ENCODE measurements at places on chromosomes 1 and 21.

DNA sequence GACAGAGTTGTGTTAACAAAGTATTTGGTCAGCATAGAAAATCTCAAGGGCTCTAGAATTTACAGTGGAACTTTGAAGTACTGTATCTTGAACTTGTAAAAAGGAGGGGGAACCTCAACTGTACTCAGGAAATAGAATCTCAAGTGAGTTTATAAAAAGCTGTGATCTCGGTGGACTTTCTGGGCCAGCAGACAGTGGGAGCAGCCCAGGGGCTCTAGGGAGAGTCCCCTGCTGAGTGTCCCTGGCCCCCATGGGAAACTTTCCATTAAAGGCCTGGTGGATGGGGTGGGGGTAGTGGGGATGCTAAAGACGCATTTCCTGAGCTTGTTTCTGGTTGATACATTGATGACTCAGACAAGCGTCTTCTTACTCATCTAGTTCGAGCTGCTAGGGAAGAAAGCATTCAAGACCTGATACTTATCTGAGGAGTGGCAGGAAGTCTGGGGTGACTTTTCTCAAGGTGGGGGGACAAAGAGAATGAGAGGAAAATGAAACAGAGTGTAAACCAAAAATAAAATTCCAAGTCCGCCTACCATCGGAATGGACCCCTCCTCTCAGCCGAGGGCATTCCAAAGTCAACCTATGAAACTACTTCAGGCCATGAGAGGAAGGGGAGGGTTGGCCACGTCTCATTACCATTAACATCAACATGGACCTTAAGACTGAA lies 65.5 kb downstream of the NID1 start:
- DNase-seq: no peak

DNA sequence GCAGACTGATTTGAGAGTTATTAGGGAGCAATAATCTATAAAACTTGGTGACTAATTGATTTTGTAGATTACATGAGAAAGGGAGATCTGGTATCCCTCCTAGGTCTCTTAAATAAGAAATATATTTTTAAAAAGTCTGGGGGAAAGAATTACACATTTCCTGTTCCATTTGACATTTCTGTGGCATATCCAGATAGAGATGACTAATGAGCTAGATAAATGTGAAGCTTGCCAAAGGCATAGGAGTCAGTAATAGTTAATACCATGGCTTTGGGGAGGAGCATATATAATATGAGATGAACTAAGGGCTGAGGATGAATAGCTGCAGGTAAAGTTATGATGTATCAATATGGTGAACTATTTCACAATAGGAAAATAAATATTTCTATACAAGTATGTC lies 663.7 kb downstream of the PTPRC start:
- no peak for DNase-seq

- no peak for DNase-seq
Observed at GRCh38 chr1:7581754-7582459, 189.2 kb upstream of the VAMP3 start.

DNA sequence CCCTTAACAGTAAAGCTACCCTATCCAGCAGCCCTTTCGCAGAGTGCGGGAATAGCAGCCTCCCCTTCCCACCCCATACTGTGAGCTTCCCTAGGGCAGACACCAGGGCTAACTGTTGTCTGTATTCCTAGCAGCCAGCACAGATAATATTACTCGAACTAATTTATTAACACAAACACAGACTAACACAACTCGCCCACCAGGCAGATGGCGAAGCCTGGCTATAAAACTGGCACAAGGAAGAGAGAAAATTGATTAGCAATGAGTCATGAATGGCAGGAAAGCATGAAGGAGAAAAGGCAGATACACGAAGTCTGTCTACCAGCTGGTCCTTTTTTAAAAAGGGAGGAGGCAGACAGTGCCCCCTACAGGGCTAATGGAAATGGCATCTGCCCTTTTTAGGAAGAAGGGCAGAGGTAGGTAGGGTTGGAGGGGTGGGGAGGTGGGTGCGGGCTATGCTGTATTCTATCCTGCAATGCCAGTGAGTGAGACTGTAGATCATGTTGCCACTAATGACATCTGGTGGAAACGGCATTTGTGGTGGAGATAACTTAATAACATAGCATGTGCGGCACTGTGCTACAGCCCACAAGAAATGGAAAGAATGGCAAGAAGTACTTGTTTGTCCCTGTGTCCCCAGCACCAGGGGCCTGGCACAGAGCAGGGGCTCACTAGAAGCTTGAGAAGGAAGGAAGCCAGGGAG lies 30.6 kb upstream of the CTPS1 start:
- peak; percentile 70 for DNase-seq

- no peak for DNase-seq
Observed at GRCh38 chr1:20071416-20071815, 1.4 kb downstream of the PLA2G5 start.

DNA sequence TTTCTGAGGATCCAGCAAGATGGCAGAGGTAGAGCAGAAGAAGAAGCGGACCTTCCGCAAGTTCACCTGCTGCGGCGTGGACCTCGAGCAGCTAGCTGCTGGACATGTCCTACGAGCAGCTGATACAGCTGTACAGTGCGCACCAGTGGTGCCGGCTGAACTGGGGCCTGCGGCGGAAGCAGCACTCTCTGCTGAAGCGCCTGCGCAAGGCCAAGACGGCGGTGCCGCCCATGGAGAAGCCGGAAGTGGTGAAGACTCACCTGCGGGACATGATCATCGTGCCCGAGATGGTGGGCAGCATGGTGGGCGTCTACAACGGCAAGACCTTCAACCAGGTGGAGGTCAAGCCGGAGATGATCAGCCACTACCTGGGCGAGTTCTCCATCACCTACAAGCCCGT lies 125.8 kb downstream of the LRIG2 start:
- no peak for DNase-seq

DNA sequence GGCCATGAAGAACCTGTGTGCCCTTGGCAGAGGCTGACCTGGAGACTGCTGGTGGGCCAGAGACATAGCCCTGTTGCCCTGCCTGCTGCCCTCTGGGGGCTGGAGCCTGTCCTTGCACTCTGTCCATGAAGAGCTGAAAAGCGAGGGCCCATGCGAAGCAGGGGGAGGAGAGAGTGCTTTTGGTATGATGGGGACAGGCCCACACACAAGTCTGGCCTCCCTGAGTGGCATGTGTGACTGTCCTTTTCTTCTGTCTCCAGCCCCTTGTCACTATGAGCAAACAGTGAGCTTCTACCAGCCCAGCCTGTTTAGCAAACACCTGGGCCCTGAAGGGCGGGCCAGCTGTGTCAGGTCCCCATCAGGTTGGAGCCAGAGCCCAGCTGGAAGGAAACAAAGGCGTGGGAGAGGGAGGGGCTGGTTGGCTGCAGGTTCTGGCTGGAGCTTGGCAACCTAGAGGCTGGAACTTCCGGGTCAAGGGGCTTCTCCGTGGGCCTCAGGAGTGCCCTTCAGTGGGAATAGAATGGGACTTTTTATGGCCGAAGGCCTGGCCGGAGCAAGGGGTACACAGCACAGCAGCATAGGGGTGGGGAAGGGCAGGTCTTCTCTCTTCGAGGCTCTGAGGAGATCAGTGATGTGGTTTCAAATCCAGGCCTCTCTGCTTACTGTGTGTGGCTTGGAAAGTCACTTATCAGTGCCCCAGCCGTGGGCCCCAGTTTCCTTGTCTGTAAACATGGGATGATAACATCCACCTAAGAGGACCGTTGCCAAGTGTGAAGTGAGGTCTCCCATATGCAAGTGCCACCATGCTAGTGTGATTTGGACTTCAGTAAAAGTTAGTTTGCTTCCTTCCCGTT lies 14.3 kb downstream of the QSOX1 start:
- peak; percentile 34 for DNase-seq

DNA sequence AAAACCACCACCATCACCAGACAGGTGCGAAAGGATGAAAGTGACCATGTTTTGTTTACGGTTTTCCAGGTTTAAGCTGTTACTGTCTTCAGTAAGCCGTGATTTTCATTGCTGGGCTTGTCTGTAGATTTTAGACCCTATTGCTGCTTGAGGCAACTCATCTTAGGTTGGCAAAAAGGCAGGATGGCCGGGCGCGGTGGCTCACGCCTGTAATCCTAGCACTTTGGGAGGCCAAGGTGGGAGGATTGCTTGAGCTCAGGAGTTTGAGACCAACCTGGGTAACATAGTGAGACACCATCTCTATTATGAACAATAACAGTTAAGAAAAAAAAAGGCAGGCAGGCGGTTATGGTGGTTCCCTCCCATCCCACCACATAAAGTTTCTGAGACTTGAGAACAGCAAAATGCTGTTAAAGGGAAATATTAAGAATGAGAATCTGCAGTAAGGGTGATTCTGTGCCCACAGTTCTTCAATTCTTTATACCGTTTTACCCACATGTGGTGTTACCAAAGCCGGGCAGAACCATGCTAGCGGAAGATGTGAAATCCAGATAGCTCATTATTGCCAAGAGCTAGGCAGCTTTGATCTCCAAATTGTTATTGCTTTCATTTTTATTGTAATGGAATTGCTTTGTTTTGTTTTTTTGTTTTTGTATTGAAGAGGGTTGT lies 34.5 kb upstream of the TDRD10 start:
- DNase-seq: no peak

- no peak for DNase-seq
Observed at GRCh38 chr1:226656601-226657277, 82.3 kb downstream of the ITPKB start.

DNA sequence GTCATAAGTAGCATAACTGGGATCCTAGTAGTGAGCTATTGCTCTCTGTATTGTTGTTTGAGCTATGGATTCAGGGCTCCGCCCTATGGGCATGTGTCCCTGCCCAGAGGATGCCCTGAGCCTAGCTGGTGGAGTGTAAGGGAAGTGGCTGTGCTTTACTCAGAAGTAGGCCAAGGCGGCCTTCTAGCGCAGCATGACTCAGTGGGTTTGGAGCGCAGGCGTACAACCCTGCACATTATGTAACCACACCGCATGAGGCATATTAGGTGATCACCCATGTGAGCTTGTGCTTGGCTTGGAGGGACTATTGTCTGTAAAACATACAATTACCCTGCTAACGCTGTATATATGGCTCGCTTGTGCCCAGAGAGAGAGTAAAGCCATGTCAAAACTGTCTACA lies 11.1 kb upstream of the UBE2U start:
- DNase-seq: no peak

GRCh38 chr1:20884513-20884912 lies 97.4 kb upstream of the HP1BP3 start:
- no peak for DNase-seq

DNA sequence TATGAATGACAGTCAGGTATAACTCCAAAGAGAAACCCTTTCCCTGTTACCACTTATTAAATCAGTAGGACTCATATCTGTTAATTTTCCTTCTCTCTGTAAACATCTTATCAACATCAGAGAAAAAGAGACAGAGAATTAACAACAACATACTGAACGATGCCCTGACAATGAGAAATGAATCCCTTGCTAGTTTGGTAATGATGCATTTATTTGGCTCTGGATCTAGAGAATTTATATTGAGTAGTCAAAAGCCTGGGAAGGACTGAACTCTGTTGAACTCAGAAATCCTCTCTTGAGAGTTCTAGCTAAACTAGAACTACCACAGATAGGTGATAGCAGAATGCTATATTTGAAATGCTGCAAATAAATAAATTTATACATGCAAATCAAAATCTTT lies 325.6 kb downstream of the DISC1 start:
- DNase-seq: no peak

- no peak for DNase-seq
Observed at GRCh38 chr1:85438353-85438752, 26.6 kb downstream of the DDAH1 start.

GRCh38 chr21:34779860-34780259 lies 111.1 kb downstream of the CLIC6 start:
- no peak for DNase-seq

DNA sequence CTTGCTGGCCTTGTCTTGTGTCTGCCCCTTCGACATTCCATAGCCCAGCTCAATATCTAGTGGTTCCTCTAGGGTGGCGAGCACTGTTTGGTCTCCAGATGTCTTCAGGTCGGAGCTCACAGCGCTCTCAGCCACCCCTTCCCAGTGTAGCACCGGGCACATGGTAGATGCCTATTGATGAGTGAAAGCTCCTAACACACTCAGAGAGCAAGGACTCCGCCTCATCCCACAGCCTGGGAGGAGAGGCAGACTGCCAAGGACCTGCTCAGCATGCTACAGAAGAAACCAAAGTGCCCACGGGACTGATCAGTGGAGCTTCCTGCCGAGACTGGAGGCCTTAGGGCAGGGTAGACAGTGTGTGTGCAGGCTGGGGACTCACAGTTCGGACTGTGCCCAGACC lies 10.9 kb downstream of the PCSK9 start:
- no peak for DNase-seq

GRCh38 chr1:154759196-154759595 lies 110.9 kb downstream of the KCNN3 start:
- no peak for DNase-seq

DNA sequence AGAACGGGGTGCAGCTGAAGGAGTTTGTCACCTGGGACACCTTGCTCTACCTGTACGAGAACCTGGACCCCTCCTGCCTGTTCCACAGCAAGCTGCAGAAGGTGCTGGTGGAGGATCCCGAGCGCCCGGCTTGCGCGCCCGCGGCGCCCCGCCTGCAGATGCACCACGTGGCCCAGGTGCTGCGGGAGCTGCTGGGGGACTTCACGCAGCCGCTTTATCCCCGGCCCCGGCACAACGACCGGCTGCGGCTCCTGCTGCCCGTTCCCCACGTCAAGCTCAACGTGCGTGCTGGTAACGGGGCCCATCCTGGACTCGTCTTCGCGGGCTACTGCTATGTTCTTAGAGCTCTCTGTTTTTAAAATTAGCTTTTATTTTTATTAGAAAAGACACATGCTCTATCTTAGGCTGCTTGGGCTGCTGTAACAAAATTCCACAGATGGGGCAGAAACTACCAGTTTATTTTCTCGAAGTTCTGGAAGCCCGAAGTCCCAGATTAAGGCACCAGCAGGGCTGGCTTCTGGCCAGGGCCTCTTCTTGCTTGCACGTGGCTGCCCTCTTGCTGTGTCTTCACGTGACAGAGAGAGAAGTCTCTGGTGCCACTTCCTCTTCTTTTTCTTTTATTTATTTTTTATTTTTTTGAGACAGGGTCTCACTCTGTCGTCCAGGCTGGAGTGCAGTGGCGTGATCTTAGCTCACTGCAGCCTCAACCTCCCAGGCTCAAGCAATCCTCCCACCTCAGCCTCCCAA lies 38.1 kb downstream of the TRPM2 start:
- DNase-seq: no peak

DNA sequence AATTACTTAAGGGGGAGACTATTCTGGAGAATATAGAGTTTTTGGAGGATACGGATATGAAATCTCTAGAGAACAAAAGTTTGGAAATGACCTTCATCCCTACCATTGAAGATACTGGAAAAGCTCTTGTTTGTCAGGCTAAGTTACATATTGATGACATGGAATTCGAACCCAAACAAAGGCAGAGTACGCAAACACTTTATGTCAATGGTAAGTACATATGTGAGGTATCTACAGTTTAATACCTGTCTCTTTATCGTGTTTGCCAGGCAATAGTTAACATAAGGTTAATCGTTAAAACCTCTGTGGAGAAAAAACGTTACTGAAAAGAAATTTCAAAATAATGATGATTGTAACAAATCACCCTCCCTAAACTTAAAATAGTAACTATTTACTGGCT lies 11.8 kb downstream of the VCAM1 start:
- no peak for DNase-seq

Data from AML-193 (cell line).